ENCODE measurements at places on chromosomes 4 and X.

DNA sequence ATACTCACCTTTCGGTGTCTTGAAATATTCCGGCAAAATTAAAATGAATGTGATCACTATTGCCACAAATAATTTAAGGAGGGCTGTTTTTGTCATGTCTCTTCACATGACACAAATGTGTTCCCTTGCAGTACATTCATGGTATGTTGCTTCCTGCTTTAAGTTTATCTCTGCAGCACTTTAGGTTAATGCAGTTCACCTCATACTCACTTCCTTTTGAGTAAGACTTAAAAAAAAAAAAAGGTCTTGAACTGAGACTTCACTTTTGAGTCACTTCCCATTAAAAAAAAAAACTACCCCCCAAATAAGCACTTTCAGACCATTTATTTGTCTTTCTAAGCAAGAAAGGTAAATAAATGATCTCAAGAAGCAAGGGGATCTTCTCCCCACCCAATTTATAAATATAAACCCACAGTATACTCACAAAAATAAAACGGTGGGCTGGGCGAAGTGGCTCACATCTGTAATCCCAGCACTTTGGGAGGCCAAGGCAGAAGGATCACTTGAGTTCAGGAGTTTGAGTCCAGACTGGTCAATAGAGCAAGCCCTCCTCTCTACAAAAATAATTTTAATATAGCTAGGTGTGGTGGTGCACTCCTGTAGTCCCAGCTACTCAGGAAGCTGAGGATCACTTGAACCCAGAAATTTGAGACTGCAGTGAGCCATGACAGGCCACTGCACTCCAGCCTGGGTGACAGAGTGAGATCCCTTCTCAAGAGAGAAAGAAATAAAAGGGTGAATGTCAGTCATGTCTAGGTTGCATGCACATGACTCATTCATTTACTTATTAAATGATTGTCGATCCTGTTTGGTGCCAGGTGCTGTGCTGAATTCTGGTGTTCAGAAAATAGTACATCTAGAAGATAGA lies at the start of gene TMEM156:
TMEM156 (minus strand) TSS at position 192 of the 868 bp plus-strand sequence; CDS start at position 96, 96 bp downstream.
- DNase-seq = no peak

GRCh38 chrX:13903405-13903804 lies 86.5 kb upstream of the GPM6B start:
- no peak for DNase-seq

GRCh38 chr4:102506523-102506922 lies 5.4 kb downstream of the NFKB1 start:
- no peak for DNase-seq

- no peak for DNase-seq
Measured at GRCh38 chrX:84187533-84188319, at the start of gene RPS6KA6. Gene RPS6KA6 (minus strand): TSS chrX:84188199. CDS start chrX:84187899, 300 bp downstream.

GRCh38 chr4:4633431-4633830 lies 91.6 kb upstream of the STX18 start:
- DNase-seq = no peak

- no peak for DNase-seq
Measured at GRCh38 chr4:124530464-124531077, 182.0 kb downstream of the ANKRD50 start.

DNA sequence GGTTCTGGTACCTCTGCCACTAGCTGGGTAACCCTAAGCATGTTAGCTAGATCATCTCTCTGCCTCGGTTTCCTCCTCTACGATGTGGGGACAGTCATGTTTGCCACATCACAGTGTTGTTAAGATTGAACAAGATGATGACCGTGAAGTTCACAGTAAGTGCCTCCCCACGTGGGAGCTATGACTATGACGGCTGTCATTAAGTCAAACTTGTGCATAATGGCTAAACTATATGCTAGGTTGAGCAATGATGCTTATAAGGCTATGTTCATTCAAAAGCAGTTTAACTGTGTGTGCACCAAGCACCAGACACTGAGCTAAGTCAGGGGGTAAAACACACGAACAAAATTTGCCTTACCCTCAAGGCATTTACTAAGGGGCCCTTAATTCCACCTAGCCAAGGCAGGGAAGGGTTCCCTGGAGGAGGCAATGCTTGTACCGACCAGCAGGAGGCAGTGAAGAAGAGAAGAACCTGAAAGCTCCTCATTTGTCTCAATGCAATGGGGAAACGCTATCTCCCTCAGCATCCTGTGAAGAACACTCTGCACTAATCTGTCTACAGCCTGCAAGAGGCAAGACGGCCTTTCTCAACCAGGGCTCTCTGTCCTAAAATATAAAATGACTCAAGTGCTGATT lies 52.9 kb downstream of the MAP7D2 start:
- no peak for DNase-seq

DNA sequence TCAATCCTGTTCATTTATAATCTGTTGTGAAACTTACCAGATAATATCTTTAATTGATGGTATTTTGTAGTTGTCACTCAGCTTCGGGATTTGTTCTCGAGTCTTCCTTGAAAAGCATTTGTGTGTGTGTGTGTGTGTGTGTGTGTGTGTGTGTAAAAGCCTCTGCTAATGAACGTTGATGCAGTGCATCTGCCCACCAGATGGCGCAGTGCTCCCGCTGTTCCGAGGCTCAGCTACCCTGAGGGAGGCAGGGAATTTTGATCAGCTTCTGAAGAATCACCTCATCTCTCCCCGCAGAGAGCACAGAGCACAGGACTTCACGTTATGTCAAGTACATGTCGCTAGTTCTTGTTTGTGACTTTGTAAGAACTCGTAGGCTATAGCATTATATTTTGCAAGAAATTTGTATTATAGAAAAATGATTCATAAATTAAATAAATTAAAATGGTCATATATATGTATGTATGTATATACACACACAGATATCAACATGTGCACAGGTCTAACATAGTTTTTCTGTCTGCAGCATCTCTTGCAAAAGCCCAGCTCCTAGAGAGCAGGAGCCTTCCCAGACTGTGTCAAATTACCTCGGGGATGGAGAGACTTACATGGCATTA lies 316.7 kb upstream of the IGFBP7 start:
- no peak for DNase-seq

- no peak for DNase-seq
Measured at GRCh38 chr4:10947898-10948297, 263.3 kb upstream of the CLNK start.

DNA sequence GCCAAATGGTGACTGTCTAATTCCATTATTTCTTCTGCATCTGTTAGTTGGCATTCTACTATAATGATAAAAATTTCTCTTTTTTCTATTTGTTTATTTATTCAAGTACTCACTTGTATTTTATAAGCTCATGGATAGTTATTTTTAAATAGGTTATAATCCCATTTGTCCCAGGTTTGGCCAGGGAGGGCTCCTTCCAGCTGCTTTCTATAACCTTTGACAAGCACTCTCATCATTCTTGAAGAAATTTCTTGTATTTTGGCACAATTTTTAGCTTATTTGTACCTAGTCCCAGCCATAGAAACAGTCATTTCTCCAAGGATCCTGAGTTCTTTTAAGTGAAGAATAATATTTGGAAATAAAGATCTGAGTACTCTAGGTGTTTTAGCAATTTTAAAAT lies 1038.6 kb upstream of the AGA start:
- DNase-seq = no peak

DNA sequence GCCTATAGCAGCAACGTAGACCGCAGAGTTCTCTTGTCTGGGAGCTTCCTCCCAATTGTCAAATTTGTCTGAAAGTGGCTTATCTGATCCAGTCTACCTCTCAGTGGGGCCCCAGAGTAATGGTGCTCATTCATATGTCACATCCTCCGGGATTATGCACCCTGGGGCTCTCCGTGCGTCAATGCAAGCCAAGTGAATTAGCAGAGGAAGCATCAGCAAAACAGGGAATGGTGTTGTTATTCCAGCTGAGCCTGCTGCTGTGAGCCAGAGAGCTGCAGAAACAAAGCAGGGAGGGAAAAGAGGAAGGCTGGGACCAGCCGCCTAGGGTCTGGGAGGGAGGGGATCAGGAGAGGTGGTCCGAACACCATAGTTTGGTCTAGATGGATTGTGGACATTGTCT lies 95.2 kb downstream of the CLNK start:
- DNase-seq = no peak

GRCh38 chr4:36269101-36269500 lies 12.3 kb upstream of the DTHD1 start:
- DNase-seq = no peak

DNA sequence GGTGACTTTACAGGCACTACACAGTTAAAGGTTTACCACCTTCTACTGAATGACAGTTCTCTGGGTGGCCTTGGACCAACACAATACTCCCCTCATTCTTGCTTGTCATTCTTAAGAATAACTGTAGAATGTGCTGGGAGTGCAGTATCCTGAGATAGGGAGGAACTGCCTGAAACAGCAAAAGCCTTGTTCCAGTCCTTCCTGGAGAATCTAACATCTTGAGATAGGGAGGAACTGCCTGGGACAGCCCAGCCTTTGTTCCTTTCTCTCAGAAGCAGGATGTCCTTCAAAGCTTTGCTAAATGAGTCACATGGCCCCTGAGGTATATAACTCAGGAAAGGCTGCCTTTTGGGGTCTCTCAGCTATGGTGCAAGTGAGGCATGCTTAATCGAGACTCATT lies 145.7 kb upstream of the MBNL3 start:
- no peak for DNase-seq

GRCh38 chrX:133847340-133847994 lies 137.9 kb downstream of the GPC3 start:
- no peak for DNase-seq

- no peak for DNase-seq
Measured at GRCh38 chrX:150569155-150569477, 695 bp downstream of the MTM1 start.

GRCh38 chr4:4659871-4660651 lies 118.2 kb upstream of the STX18 start:
- DNase-seq = no peak
